ENCODE measurements at places on chromosomes 4 and X.
A peak's percentile ranks its signal among the peaks of the same experiment; 100 is the strongest.

DNA sequence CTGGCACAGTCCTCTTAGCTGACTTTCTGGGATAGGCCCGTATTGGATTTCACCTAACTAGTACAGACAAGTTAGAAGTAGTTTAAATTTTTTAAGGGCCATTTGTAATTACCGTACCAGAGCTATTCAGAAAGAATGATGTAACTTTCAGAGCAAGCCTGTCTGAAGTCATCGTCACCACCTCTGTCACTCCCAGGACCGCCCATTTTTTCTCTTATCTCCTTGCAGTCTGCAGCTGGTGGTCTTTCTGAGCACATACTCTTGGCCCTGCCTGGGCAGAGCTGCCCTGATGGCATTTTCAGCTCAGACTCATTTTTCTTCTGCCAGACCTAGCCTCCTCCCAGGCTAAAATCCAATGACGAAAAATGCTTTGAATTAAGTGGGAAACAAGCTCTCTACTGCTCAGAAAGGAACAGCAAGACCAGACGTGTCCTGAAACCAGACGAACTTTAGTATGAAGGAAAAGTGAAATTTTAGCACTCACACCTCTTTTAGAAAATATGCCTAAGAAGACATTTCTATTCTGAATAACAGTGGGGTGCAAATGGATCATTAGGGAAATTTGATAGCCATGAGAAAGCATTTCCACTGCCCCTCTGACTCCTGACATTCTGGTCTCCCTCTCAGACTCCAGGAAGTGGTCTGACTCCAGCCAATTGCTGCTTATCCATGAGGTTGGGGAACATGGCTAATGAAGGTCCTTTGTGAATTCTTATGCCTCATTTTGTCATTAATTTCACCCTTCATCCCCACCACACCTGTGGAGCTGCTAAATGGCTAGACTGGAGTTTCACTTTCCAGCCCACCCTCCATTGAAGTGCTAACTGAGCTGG is 162.4 kb upstream of the GYPA start:
- DNase-seq = no peak

- DNase-seq = peak; percentile 81
Measured at GRCh38 chr4:10074767-10075105, 41.9 kb downstream of the WDR1 start.

DNA sequence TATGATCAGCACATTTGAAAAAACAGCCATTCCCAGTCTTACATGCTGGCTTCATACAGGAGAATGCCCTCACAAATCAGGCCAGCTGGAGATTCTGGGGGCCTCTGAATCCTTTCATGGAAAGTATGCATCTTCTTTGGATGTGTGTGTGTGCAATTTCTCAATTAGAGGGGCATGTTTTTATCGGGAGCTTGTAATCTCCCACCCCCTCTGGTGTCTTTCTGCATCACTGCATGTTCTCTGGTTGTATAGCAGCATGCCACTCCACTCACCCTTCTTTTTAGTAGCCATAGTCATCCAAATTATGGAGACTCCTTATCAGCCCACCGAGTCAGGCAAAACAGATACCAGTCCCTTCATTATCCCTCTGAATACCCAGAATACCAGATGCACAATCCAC is 282.2 kb upstream of the SLIT2 start:
- no peak for DNase-seq

GRCh38 chr4:68864438-68865187 is 48.8 kb downstream of the UGT2B10 start:
- DNase-seq = no peak

DNA sequence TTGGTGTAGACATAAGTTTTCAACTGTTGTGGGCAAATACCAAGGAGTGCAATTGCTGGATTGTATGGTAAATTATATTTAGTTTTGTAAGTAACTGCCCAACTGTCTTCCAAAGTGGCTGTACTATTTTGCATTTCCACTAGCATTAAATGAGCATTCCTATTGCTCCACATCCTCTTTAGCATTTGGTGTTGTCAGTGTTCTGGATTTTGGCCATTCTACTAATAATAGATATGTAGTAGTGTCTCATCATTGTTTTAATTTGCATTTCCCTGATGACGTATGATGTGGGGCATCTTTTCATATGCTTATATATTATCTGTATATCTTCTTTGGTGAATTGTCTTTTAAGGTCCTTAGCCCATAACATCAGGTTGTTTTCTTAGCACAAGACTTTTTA is 17.3 kb downstream of the PGAM4 start:
- no peak for DNase-seq

DNA sequence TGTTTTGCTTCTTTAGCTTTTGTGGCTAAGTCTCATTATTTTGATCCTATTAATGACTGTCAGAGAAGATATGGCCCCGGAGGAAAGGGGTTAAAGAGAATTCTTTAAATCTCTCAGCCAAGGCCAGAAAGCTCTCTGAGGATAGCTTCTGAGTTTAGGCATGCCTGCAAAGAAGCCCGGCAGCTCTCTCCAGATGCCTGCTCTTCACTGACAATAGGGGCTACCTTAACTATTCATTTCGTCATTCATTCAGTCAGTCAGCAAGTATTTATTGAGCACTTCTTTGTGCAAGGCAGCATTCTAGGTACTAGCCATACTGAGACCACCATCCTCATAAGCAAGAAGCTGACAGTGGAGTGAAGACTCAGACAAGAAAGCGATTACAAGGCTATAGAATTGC is 34.0 kb upstream of the BMP15 start:
- no peak for DNase-seq

GRCh38 chr4:185470501-185471195 is 885 bp downstream of the CCDC110 start:
- DNase-seq = peak; percentile 40

GRCh38 chrX:31500921-31501320 is 429.1 kb upstream of the FTHL17 start:
- DNase-seq = no peak

DNA sequence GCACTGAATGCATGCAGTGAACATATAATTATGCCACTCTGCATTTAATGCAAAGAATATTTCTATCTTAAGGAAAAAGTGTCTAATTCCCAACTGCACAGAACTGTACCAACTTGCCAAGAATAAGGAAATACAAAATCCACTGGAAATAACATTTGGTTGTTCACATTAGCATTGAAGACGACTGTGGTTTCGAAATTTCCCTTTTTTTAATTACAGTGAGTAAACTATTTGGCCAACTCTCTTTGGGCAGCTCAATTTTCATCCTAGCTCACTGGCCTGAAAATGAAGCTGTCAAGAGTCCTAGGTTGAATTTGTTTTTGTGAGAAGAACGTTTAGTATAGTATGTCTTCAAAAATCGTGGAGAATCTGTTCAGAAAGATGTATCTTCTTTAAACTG is 81.6 kb upstream of the MID1 start:
- DNase-seq = no peak

DNA sequence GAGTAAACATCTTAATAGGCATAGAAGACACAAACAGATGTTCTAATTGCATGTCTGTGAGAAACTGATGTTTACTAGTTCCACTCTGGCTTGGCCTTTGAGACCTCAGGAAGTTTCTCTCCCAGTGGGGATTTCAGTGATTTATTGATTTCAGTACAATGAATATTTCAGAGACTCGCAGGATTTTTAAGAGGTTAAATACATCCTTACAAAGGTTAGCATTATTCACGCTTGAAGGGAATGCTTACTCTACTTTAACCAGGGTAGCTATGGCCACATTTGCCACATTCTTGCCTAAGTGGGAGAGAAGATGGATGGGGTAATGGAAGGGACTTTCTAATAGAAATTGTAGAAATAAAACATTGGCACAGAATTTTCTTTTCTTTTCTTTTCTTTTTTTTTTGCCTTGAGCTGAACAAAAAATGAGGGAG is 480.1 kb downstream of the SPRY1 start:
- DNase-seq = no peak

DNA sequence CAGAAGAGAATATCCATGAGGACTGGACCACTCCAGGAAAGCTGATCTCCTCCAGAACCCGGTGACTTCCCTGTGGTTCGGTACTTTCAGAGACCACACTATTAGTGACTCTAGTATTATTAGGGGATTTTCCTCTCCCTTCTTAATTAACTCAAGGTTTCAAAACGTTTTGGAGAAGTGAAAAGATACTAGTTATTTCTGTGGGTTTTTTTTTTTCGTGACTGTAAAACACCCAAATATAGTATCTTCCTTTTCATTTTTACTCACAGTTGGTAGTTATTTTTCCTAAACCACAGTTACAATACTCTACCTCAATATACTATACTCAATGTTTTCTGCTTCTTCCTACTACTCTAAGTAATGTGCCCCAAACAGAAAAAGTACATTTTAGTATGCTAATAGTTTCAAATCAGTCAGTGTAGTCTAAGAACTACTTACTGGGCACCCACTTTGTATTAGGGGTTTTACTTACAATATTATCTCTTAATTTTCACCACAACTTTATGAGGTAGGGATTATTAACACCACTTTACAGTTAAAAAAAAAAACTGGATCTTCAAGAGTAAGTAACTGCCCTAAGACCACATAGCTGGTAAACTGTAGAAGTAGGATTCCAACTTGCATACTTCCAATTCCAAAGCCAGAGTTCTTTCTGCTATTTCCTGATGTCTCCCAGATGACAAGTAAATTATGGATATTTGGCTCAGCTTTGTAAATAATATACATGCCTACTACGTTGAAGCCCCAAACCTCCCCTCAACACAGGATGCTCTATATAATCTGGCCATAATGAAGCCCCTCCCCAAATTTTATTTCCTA is 45.0 kb downstream of the SLC9A7 start:
- DNase-seq = peak; percentile 27

DNA sequence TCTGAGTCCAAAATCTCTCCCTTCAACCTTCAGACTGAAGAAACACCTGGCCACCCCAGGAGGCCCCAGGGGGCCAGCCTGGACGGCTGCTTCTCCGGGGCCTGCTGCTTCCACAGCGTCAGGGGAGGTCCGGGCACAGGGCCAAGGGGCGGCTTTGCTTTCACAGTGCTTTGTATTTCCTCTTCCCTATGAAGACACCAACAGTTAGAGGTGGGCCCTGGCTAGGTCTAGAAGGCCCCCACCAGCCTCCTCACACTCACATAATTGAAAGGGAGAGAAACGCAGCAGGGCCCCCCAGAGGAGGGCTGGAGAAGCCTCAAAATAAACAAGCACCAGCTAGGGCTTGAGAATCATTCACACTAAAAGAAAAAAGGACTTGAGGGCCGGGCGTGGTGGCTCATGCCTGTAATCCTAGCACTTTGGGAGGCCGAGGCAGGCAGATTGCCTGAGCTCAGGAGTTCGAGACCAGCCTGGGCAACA is 17.8 kb downstream of the SCD5 start:
- DNase-seq = no peak

- DNase-seq = peak; percentile 6
Measured at GRCh38 chr4:184684491-184685189, 35.1 kb downstream of the PRIMPOL start.

DNA sequence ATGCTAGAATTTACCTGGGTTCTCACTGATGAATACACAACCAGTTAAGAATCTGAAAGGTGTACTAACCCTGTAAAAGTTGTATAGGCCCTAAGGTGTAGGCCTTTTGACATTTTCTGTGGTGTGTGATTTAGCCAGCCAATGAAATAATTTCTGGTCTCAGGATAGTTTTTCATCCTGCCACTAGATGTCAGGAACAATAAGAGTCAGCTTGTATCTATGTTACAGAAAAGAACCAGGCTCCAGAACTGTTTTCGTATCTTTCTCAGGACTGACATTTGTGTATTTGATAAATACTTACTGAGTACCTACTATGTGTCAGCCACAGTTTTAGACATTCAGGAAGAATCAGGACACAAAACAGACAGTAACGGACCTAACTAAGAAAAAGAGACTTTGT is 673.6 kb upstream of the TENM3 start:
- DNase-seq = peak; percentile 56

GRCh38 chrX:154304846-154305245 is 9.3 kb downstream of the TKTL1 start:
- no peak for DNase-seq

DNA sequence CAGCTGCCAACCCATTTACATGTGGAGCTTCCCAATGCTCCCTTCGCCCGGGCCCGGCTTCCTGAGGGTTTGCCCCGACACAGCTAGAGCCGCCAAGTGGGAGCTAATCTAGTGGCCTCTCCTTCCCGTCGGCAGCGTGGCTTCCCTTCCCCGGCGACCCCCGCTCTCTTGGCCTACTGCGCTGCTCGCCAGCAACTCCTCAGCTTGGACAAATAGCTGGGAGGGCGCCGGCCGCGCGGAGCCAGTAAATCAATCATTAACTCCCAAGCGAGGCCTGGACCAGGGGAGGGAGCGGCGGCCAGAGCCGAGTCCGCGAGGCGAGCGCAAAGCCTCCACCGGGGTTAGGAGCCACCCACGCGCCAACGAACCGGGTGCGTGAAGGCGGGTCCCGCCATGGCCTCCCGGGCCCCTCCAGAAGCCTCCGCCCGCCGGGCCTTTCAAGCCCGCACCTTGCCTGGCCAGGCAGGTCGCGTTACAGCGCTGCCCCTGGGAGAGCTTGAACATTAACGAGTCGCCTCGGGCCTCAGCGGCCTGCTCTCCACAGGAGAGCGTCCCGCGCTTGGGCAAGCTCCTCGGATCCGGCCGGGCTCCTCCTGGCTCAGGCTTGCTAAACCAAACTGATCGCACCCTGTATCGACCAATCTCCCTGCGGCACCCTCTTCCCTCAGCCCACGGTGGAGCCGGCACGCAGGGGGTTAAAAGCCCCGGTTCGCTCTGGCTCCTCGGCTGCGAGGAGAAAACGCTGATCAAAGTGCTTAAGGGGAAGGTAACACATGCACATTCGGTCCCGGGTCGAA is 10.6 kb upstream of the BCOR start:
- no peak for DNase-seq

GRCh38 chr4:102321260-102321995 is 23.9 kb downstream of the SLC39A8 start:
- no peak for DNase-seq

DNA sequence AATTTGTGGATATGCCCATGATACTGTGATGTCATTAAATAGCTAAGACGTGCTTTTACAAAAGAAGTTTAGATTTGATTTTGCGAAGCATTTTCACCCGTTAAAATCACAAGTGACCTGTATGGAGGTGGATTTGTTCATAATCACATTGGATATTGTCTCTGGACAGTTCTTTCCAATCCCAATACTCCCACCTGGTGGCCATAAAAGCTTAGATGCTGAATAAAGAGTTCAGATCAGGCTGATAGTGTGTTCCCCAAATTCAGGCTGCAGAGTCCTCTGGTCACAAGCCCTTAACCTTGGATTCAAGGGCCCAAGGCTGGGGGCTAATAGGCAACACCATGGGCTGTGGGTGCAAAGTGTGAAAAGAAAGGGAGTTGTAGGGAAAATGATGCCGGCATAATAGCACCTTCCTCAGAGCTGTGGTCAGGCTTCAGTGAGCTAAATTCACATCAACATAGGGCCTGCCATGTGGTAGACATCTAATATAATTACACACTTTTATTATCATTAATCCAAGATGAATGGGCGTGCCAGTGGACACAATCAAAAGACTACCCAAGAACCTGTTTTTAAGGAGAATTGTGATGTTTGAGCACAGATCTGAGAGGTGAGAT is 28.1 kb downstream of the SMIM43 start:
- DNase-seq = peak; percentile 65

- no peak for DNase-seq
Measured at GRCh38 chrX:63387411-63387810, 36.3 kb upstream of the SPIN4 start.

- DNase-seq = no peak
Measured at GRCh38 chr4:155426953-155427352, 50.2 kb upstream of the MAP9 start.
